Choroid plexus epithelial cell (primary cell): ENCODE measurements at places on chromosomes 4 and X.
A peak's percentile ranks its signal among the peaks of the same experiment; 100 is the strongest.

GRCh38 chr4:76616526-76616925 lies 181.5 kb downstream of the SHROOM3 start:
- DNase-seq: no peak

DNA sequence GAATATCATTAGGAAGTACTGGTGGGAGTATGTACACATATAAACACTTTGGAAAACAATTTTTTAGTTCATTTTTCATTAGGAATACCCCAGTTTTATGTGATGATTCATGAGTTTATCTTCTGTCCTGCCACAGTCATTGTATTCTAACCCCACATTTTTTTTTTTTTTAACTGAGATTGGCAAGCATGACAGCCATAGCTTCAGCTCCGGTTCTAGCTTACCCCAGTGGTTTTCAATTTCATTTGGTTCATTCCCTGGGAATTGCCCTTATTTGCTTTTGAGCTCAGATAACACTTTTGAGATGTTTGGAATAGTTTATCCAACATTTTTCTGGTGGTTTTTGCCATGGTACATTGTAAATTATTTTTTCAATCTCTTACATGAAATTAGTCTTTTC lies 21.0 kb upstream of the FMR1 start:
- DNase-seq: no peak

- DNase-seq: peak; percentile 46
Measured at GRCh38 chr4:122803788-122804208, 22.8 kb upstream of the FGF2 start.

GRCh38 chr4:94390804-94391410 lies 48.3 kb upstream of the HPGDS start:
- DNase-seq: peak; percentile 43

DNA sequence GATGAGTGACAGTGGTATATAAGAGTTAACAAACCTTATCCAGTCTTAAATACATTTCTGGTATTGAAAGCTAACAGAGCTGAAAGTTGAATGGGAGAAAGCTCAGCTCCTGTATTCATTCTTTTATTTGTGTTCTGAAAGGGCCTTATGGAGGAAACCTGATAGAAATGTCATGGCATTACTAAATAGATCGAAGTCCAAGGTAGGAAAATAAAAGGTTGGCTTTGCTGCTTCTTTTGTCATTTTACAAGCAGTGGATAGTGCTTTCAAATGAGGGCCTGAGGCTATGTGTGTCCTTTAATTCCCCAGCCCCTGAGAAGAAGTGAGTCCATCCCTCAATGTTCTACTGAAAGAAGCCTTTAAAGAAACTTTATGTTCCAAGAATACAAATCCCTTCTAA lies 974.3 kb upstream of the INTU start:
- DNase-seq: no peak

DNA sequence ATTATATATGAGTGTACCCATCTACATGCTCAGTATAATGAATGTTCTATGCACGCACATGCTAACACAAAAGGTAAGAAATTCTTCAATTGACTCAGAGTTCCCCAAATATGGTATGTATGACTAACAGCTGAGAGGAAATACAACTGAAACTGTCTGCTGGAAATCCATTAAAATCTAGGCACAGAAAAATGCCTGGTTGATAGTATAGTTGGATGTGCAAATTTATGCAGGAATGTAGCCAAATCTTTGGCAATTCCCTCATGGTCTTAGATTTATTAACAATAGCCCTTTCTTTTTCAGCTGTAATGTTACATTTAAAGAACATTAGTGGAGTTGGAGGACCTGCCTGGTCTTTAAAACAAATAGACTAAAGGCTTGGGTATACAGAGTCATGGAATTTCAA lies 5.5 kb downstream of the CAMK2D start:
- peak; percentile 72 for DNase-seq

GRCh38 chrX:53281321-53281822 lies at the start of gene IQSEC2:
Gene IQSEC2, minus strand, starts transcription at chrX:53281584.
- DNase-seq: peak; percentile 83

DNA sequence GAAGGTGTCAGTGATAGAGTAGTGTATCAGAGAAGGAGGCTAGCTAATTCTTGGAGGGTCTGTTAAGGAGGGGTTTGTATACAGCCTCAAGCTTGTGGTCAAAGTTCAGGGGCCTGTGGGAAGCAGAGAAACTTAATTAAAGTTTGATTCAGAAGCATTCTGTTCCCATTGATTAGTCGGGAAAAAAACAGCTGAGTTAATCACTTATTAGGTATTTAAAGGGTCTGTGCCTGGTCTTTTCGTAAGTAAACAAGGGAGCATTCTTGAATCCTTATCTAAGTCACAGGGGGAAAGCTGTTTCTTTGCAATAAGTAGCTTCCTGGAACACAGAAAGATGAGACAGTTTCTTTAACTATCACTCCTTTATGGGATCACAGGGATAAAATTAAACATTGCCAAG lies 492.1 kb downstream of the PCDH10 start:
- DNase-seq: no peak

DNA sequence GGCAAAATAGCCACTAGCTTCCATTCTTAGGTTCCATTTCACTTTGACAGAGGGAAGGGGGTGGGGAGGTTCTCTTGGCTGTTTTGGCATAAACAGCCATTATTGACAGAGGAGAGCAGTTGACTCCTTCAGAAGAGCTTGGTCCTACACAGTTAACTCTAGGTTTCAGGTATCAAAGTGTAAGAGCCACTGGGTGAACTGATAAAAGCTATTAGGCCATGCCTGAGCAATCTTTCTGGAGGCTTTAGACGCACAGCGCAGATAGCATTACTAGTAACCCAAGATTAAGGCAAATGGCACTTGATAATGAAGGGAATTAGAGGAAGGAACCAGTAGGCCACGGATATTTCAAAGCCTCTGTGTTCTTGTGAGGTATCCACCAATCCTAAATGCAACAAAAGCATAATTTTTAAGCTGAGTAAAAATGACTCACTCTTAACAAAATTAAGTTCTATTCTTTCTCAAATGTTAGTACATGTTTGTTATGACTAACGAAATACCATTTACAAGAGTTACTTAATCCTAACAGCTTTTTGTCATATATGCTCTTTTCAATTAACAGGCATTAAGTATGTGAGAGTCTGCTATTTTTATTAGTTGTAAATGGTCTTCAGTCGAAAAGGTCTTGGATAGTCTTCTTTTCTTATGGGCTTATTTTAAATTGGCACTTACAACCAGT lies 53.6 kb downstream of the SLC7A11 start:
- DNase-seq: no peak

GRCh38 chr4:63296773-63297172 lies 1112.5 kb downstream of the TECRL start:
- peak; percentile 7 for DNase-seq

DNA sequence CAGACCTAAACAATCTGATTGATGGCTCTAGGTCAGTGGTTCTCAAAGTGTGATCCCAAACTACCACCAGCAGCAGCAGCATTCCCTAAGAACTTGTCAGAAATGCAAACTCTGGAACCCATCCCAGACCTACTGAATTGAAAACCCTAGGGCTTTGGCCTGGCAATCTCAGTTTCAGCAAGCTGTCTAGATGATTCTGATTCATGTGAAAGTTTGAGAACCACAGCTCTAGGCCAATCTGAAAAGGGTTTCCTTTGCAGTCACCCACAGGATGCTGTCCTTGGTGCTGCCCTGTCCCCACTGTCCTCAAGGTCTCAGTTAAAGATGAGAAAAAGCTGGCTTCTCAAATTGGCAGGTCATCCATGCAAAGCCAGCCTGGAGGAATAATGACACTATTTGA lies 34.8 kb downstream of the SMPX start:
- DNase-seq: no peak

DNA sequence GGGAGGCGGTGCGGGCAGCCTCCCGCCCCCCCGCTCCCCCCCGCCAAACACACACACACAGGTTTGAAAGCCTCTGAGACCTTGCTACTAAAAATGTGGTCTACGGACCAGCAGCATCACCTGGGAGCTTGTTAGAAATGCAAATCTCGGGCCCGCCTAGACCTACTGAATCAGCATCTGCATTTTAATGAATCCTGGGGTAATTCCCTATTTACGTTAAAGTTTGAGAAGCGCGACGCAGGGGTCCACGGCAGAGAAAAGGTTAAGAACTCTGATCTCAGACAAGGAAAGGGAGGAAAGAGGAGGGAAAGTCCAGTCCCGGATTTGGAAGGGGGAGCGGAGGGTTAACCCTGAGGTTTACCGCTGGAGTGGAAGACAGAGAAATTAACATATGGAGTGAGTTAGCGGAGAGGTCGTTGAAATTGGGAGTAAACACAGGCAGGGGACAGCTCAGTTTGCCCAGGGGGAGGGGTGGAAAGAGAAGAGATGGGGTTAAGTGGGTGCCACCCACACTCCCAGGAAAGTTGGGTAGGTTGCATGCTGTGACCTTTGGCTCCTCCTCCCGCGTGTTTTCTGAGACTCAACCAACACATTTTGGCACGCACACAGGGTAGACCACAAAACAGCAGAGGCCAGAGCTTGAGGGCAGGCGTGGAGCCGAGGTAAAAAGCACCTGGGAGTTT lies 483.6 kb downstream of the BCOR start:
- no peak for DNase-seq

DNA sequence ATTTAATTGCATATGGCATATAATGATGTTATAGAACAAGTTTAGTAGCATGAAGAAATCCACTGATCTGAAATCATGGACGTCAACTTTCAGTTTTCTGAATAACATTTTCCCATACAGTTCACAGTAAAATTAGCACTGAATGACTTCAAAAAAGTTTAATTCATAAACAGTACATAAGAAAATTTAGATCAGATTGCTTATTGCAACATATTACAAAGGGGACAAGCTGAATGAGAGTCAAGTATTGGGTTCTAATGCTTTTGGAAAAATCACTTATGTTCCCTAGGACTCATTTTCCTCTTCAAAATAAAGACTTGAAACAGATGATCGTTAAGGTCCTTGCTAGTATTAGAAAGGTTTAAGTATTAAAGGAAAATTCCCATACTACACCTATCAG lies 898.3 kb upstream of the INTU start:
- DNase-seq: no peak

DNA sequence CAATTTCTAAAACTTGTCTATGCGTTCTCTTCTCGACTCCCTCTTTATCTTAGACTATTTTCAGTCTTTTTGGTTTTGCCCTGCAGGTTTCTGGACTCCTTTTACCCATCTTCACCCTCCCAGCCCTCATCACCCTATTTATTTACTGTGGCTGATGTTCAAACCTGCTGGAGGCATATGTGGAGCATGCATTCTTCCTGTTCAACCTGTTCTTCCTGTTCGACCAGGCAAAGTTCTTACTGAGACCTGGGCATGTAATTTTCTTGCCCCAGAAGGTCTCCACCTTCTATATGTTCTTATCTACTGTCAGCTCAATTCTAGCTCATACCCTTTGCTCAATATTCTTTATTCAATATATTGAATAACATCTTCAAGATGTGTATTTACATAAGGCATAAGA lies 69.4 kb upstream of the AGA start:
- DNase-seq: no peak

DNA sequence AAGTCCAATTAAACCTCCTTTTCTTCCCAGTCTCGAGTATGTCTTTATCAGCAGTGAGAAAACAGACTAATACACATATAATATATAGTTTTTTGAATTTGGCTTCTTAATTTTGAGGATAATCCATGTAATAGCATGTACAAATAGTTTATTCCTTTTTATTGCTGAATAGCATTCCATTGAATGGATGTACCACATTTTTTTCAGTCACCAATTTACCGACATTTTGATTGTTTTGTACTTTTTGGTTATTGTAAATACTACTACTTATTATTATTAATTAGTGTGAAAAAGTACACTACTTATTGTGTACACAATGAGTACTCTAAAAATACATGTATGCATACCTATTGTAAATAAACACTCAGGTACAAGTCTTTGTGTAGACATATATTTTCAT lies 42.3 kb upstream of the ANXA10 start:
- DNase-seq: no peak

DNA sequence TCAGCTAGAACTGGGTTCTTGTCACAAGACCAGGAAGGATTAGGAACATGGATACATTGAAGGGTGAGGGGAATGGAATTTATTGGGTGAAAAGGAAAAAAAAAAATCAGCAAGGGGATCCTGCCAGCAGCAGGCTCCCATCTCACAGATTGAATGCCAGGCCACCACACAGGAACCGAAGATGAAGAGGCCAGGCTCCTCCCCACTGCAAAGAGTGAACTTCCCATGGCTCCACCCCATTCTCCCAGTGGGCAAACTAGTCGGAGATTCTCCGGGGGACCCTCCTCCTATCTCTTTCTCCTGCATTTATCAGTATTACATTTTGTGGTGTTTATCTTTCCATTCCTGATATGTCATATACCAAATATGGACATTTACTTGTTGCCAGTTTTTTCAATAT lies 46.0 kb upstream of the MAGED1 start:
- DNase-seq: no peak

DNA sequence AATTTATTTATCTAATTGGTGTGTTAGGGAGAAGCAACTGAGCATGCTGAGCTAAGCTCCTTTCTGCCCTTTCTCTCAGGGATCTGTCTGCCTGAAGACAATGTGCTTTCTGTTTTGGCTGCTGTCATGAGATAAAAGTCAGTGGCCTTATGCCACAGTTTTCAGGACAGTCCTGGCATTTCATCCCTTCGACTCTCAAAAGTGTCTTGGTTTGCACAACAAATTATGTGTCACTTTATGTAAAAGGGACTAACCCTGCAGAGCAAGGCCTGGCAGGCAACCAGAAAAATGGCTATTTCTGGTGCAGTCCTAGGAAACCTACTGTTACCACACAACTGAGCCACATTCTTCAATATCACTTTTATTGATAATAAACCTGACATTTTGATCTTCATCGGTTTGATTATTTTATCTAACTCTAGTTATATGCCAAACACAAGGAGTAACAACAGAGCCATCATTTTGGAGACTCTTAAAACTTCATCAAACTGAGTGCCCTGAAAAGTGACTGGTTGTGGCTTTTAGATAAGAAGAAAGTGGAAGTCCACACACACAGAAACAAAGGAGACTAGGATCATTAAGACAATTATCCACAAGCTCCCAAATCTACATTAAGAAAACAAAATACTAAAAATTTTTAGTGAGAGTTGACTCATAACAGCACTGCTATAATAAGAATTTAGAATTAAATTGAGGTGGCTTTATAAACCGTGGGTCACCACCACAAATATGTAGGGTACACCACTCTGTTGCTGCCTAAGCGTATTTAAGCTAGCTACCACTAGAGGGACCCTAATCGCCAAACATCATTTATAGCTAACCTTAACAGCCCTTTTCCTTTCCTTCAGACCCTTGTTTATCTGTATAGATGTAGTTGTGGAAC lies 95.9 kb upstream of the PTPN13 start:
- peak; percentile 83 for DNase-seq

- no peak for DNase-seq
Measured at GRCh38 chrX:20427173-20427770, 160.6 kb upstream of the RPS6KA3 start.

GRCh38 chrX:40106676-40107290 lies 9.0 kb upstream of the BCOR start:
- no peak for DNase-seq
